ENCODE measurements at places on chromosomes 13 and 19.
A peak's percentile ranks its signal among the peaks of the same experiment; 100 is the strongest.

GRCh38 chr13:95678967-95679366 lies 2.0 kb downstream of the DNAJC3 start:
- H3K27me3 ChIP-seq: no peaks in the 10 kb centered on the region
- H3K27ac ChIP-seq: no peak overlapping the region
- no peak for ATAC-seq
- H3K4me1 ChIP-seq: peaks cover 9% of the 10 kb centered on the region
- no peak overlapping the region for H3K4me3 ChIP-seq

DNA sequence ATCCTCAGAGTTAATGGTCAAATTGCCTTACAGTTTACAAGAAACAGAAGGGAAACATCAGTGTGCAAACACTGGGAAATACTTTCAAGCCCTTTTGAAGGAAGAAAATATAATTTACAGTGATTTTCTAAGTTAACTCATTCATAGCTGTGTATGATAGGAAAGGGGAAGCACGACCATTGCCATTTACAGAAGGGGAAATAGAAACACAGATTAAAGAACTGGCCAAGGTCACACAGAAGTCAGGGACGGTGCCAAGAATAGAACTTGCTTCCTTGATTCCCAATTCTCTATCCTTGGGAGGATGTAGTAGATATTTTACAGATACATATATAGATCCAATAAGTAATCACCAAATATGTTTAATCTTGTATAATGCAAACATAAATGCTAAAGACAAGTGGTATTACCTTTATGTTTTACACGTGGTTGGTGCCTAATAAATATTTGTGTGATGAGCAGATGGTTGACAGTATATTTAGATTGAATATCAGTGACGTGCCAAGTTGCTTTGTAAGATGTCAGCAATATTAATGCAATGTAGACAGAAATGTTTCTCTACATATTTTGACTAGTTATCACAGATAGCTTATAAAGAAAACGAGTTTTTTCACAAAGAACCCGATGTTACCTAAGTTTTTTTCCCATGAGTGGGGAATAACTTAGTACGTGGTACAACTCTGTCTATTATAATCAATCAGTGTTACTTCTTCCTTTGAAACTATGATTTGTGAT lies 73.1 kb downstream of the FLT1 start:
- ATAC-seq: no peak
- H3K36me3 ChIP-seq: no peaks in the 10 kb centered on the region

DNA sequence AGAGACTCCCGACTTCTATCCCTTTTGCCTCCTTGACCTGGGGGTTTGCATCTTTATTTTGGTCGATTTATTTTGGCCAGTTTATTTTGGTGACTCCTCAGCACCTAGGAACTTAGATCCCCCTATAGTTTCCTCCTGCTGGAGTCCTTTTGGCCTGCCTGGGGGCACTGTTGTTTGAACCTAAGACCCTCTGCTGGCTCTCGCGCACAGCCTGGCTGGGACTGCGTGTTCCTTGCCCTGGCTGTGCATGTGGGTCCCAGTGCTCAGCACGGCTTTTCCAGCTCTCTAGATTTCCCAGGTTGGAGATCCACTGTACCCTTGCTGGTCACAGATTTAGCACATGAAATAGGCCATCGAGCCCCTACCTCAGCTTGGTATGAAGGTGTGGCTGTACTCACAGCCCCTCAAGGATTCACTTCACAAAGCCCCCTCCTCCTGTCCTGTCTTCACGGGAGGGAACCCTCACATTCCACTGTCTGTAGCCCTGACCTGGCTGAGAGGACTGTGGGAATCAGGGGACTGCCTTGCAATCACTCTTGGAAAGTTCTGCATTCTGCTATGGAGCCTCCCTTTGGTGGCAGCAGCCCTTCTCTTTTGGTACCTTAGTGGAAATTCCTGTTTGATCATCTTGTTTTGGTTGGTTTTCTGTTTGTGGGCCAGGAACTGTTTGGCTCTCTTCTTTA lies 8.3 kb downstream of the UBAC2 start:
- no peaks in the 10 kb centered on the region for H3K36me3 ChIP-seq
- H3K4me3 ChIP-seq: no peak overlapping the region
- no peaks in the 10 kb centered on the region for H3K27me3 ChIP-seq
- ATAC-seq: no peak
- H3K27ac ChIP-seq: no peak overlapping the region
- no peaks in the 10 kb centered on the region for H3K4me1 ChIP-seq

- H3K36me3 ChIP-seq: no peaks in the 10 kb centered on the region
- H3K27me3 ChIP-seq: peaks cover 62% of the 10 kb centered on the region
- no peak overlapping the region for H3K4me3 ChIP-seq
Measured at GRCh38 chr13:111922086-111922485, 144.9 kb upstream of the SOX1 start.

- ATAC-seq: no peak
- H3K4me1 ChIP-seq: peaks cover 24% of the 10 kb centered on the region
- no peaks in the 10 kb centered on the region for H3K27me3 ChIP-seq
- no peak overlapping the region for H3K4me3 ChIP-seq
- no peaks in the 10 kb centered on the region for H3K36me3 ChIP-seq
Measured at GRCh38 chr13:43267916-43268315, 244.5 kb downstream of the DNAJC15 start.

DNA sequence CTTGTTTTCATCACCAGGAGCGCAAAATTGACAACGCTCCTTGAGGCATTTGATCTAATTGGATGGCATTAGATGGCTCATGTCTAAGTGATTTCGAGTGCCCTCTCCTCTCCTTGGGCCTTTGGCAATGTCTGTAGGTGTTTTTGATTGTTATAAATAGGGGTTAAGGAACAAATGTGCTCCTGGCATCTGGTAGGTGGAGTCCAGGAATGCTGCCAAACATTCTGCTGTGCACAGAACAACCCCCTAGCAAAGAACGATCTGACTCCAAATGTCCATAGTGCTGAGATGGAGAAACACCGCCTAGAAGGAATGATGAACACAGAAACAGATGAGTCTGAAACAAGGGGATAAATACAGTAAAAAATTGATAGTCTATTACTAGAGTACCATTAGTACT lies 68.0 kb upstream of the C1QTNF9B start:
- no peak overlapping the region for H3K27ac ChIP-seq
- no peaks in the 10 kb centered on the region for H3K4me1 ChIP-seq
- no peak overlapping the region for H3K4me3 ChIP-seq
- ATAC-seq: no peak
- no peaks in the 10 kb centered on the region for H3K36me3 ChIP-seq
- no peaks in the 10 kb centered on the region for H3K27me3 ChIP-seq

GRCh38 chr19:54387991-54388801 lies 23.5 kb upstream of the LAIR1 start:
- no peaks in the 10 kb centered on the region for H3K36me3 ChIP-seq
- peaks cover 82% of the 10 kb centered on the region for H3K27me3 ChIP-seq
- no peaks in the 10 kb centered on the region for H3K4me1 ChIP-seq
- no peak overlapping the region for H3K4me3 ChIP-seq

DNA sequence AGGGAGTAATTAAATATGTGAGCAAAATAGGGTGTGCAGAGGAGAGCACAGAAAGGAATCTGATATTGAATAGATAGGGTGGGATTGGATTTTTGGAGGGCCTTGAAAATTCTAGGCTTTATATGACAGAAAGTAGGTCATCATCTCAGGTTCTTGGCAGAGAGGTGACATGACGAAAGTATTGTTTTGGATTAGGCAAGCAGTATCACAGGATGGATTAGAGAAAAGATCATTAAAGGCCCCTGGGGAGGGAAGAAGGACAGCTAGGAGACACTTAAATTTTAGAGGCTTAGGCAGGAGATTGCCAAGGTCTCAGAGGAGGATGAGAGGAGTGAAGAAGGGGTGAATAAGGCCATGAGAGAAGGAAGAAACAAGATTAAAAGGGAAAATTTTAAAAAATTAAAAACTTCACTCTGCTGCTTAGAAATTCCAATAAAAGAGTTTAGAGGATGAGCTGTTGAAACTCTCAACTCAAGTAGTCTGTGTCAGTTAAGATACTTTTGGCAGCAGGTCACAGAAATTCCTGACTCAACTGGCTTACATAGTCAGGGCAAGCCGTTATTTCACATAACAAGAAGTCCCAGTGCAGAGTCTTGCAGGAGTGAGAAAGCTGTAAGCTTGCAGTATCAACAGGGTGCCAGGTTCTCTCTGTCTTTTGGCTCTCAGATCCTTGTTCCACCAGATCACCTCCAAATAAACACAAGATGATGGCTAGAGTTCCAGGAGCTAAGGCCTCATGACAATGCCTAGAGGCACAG lies 8.8 kb downstream of the GPC6 start:
- H3K27me3 ChIP-seq: peaks cover 1% of the 10 kb centered on the region
- peak; percentile 91 for ATAC-seq
- no peak overlapping the region for H3K4me3 ChIP-seq
- no peaks in the 10 kb centered on the region for H3K4me1 ChIP-seq
- H3K27ac ChIP-seq: peak overlapping the region; percentile 24

GRCh38 chr19:45056831-45057230 lies 18.0 kb downstream of the CLASRP start:
- ATAC-seq: no peak
- H3K4me1 ChIP-seq: no peaks in the 10 kb centered on the region
- H3K27ac ChIP-seq: no peak overlapping the region
- H3K36me3 ChIP-seq: no peaks in the 10 kb centered on the region
